Prostate gland (tissue), 2 donors: ENCODE measurements at places on chromosomes 7 and 10.

GRCh38 chr7:21639206-21639868 lies 96.5 kb downstream of the DNAH11 start:
- no peaks in the 10 kb centered on the region for H3K36me3 ChIP-seq
- no peak for DNase-seq
- no peaks in the 10 kb centered on the region for H3K27me3 ChIP-seq

- H3K36me3 ChIP-seq, result no peaks in the 10 kb centered on the region
- no peak overlapping the region for H3K27ac ChIP-seq
Observed at GRCh38 chr7:158763454-158764033, 58.9 kb upstream of the NCAPG2 start.

DNA sequence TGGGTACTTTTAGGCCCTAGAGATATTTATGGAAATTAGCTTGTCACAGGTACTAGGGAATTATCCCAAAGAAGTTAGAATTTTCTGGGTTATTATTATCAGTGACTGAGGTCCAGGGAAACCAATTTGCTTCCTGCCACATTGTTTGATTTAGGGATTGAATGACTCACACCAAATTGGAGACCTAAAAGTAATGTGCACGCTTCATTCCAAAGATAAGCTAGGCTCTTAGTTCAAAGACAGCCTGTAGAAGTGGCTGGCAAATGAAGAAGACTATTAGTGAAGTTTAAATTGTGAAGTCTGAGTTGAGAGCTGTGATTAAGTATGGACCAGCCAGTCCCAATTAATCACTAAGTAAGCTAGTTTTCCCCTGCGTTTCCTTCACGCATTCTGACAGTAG lies 188.1 kb upstream of the MYO3A start:
- no peak overlapping the region for H3K4me3 ChIP-seq
- H3K4me1 ChIP-seq, result no peaks in the 10 kb centered on the region
- no peak overlapping the region for H3K27ac ChIP-seq
- no peaks in the 10 kb centered on the region for H3K36me3 ChIP-seq
- no peaks in the 10 kb centered on the region for H3K27me3 ChIP-seq

- no peak overlapping the region for H3K27ac ChIP-seq
- H3K36me3 ChIP-seq, result no peaks in the 10 kb centered on the region
- no peak for DNase-seq
- H3K4me1 ChIP-seq, result no peaks in the 10 kb centered on the region
- no peak overlapping the region for H3K4me3 ChIP-seq
Observed at GRCh38 chr10:36475746-36476145, 649.7 kb upstream of the ANKRD30A start.

DNA sequence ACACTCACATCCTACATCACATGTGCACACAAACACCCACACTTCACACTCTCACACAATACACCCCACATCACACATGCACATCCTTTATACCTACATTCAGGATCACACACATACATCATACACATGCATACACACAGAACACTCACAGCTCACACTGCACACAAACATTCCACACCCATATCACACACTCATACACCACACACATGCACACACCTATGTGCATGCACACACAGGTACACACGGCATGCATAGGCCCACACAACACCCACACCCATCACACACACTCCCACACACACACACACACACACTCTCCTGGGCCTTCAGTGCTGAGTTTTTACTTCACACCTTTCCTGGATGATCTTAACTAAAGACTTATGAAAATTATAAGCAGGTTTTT lies 220.5 kb downstream of the DNAJB6 start:
- no peak for DNase-seq
- H3K27ac ChIP-seq, result no peak overlapping the region
- no peak overlapping the region for H3K4me3 ChIP-seq

DNA sequence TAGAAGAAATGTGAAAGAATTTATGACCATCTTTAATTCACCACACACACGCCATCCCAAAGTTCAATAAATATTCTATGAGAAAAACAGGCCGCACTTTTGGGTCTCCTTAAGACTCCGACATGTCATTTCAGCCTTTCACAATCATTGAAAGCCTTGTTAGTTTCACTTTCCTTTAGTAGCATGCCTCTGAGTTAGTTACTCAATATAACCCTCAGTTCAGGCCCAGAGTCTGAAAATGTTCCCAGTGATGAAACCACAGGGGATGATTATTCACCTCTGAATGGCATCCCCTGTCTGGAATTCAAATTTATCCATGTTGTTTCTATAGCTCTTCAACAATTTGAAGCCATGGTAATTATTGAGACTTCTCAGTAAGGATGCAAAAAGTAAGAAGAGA lies 278.1 kb upstream of the NRP1 start:
- no peak for DNase-seq
- no peak overlapping the region for H3K4me3 ChIP-seq
- H3K36me3 ChIP-seq, result no peaks in the 10 kb centered on the region
